ENCODE measurements at places on chromosomes 3 and 15.
A peak's percentile ranks its signal among the peaks of the same experiment; 100 is the strongest.

- DNase-seq: peak; percentile 44
Observed at GRCh38 chr3:94115482-94115881, 52.6 kb downstream of the NSUN3 start.

- no peak for DNase-seq
Observed at GRCh38 chr3:124919756-124920155, 14.8 kb downstream of the MUC13 start.

DNA sequence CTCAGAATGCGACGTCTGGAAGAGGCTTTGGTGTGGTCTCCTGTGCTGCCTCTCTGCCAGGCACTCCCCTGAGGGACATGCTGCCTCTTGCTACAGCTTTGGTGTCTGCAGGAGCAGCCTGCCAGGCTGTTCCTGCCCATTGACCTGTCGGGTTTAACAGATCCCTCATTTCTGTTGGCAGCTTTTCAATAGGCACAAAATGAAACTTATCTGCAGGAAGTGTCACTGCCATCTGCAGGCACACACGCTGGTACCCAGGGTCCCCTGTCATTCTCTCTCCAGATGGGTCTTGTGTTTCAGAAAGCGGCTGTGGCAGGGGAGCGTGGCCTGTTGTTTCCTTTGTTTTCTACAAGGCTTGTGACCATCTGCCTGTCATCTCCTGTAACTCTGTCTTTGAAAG, 328.3 kb upstream of the CHRM5 start:
- no peak for DNase-seq

DNA sequence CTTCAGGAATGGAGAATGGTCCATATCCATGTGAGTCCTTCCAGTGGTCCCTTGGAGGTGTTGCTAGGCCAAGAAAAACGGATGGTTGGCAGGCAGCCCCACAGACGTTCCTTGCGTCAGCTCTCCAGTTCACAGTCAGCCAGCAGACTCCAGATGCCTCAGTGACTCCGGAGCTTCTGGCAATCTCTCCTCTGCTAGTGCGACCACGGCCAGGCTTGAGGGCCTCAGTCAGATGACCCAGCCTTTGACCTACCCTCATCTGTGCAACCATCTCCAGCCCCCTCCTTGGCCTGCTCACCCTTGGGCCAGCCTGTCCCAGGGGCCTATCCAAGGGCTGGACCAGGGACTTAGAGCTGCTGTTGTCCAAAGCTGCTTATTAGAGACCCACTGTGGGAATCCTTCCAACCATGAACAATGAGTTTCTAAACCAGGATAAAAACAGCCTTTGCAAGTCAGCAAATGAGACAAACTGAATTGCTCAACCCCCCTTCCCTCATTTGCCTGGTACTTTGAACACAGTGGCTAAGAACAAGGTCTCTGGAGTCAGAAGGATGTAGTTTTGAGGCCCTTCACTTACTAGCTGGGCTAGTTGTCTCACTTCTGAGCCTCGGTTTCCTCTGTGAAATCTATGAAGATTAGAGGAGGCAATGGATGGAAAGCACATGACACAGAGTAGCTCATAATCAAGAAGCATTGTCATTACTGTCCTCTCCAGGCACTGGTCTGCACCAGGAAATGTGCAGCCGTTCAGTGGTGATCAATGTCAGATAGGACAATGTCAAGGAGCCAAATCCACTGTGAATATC, 44.8 kb downstream of the ANP32A start:
- DNase-seq: no peak

DNA sequence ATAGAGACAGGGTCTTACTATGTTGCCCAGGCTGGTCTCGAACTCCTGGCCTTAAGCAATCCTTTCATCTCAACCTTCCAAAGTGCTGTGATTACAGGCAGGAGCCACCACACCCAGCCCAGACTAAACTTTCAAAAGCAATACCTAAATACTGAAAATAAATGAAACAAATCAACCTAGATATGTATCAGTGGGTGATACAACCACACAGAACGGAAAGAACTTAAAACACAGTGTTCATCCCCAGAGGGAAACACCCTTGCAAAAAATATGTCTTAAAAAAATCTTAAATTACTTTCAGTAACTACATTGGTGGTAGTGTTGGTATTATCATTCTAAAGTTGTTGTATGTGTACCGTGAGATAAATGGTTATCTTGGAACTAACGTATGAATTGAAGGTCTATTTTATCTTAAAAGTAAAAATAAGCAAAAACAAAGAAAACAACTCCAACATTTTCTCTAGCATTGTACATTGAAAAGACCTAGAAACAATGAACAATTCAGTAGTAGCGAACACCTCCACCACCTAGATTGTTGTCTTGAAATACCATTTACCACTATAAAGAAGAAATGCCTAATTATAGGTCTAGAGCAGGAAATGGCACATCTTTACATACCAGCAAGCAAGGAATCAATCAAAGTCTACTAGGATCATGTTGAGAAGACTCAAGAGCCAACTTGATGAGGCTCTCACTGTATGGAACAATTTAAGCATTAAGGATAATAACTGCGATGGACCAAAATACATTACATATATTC, 24.7 kb downstream of the SLTM start:
- DNase-seq: no peak

DNA sequence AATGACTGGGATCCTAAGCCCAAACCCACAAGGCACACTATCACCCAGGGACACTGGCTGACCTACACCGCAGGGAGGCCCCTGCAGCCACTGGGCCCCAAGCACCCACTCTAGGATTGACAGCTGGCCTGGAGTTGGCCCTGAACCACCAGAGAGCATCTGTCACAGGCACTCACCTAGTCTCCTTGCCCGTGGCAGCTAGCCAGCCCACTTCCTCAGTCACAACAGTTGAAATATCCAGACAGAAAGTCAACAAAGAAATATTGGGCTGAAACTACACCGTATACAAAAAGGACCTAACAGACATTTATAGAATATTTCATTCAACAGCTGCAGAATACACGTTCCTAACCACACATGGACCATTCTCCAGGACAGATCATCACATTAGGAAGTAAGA, 5.2 kb upstream of the SPINK8 start:
- DNase-seq: no peak

GRCh38 chr15:29773816-29774215, 48.5 kb downstream of the TJP1 start:
- no peak for DNase-seq

GRCh38 chr3:67526246-67526645, 128.2 kb downstream of the SUCLG2 start:
- peak; percentile 84 for DNase-seq

GRCh38 chr15:62606376-62607113, 436.0 kb upstream of the TPM1 start:
- DNase-seq: peak; percentile 83

DNA sequence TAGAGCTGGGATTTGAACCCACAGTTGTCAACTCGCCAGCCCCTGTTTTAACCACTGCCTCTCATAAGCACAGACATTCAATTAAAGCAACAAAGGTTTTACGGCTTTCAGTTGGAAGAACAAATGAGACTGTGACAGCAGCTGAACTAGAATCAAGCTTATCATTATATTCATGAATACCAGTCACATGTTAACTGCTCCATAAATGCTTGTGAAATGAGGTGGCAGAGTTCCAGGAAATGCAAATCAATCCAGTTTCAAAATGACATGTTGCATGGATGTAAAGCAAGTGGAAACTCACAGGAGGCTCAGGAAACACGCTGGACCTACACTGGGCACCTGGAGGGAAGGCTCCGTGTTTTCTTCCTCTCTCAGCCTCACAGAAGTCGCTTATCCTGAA, 3.9 kb downstream of the GP5 start:
- DNase-seq: peak; percentile 43

DNA sequence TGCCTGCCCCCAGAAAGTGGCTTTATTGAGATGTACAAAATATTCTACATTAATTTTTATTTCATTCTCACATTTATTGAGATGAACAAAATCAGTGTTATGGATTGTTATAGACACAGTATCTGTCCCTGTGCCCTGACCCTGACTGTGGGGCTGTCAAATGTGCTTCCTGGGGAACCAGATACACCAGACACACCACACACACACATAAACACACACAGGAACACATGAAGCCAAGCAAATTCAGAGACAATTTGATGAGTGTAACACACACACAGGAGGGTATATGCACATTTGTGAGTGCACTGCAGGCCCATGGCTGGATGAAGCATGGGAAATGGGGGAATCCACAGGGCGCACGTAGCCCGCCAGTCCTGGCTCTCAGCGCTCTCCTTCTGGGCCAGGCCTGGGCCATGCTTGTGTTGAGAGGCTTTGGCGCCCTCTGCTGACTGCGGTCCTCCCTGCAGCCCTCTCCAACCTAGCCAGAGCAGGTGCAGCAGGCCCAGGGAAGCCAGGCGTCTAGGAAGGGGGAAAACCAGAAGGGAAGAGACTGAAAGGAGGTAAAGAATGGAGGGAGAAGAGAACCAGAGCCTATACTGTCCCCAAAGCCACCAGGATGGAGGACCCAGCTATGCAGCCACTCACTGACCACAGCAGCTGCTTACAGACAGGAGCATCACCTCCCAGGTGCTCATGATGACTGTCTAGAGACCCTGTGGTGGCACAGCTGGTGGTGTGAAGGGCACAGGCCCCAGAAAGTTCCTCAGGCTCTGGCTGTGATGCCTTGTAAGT, 18.0 kb upstream of the LOXL1 start:
- DNase-seq: peak; percentile 64

- no peak for DNase-seq
Observed at GRCh38 chr3:149415484-149415883, 38.0 kb upstream of the TM4SF1 start.

- DNase-seq: no peak
Observed at GRCh38 chr15:94749811-94750617, 518.7 kb downstream of the MCTP2 start.

GRCh38 chr15:48717458-48717857, 71.9 kb upstream of the FBN1 start:
- DNase-seq: no peak

DNA sequence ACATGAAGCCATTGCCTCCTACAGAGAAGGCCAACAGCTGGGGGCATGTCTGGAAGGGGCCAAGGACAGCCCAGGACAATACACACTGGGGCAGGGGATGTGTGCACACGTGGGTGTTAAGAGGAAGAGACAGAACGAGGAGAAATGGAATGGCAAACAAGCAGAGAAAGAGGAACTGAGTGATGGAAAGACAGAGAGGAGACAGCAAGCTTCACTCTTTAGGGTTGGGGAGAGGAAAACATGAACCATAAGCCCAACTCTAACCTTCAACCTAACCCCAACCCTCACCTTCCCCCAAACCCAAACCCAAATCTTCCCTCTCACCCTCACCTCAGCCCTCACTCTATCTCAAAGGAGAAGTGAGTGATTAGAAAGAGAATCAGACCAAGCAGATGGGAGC, 11.9 kb upstream of the PARL start:
- no peak for DNase-seq

DNA sequence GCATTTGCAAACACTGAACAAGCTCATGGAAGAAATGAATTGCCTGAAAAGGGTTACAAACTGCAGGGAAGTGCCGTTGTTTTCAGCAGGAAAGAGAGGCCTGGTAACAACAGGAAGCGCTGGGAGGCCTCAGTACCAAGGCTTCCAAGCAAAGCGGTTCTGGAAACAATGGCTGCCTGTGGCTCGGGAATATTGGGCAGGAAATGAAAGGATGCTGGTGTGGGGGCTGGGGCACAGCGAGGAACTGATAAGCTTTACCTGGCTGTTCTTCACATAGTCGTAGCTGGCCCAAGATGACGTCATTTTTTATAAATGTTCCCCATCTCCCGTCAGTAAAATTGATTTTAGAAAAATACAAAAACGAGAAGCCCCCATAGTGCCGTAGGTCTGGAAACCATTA, 55.9 kb downstream of the ARHGAP31 start:
- no peak for DNase-seq

DNA sequence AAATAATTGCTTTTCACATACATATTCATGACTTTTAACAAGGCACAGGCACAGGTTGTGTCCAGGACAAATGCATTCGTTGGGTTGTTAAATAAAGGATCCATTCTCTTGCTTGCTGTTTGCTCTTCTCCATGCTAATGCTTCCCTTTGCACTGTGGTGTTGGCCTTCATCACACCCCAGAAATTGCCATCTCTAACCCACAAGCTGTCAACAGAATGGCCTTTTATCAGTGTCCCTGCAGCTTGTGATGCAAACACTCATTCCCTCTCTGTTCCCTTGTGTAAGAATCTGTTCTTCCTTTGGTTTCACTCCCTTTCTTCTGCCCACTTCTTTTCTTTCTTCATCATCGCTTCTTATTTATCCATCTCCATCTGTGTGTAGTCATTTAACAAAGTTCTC, 72.2 kb downstream of the SLC7A14 start:
- DNase-seq: no peak

- DNase-seq: no peak
Observed at GRCh38 chr3:114308830-114309229, 15.0 kb downstream of the TIGIT start.

GRCh38 chr3:61986473-61986872, 386.9 kb downstream of the FEZF2 start:
- peak; percentile 58 for DNase-seq

DNA sequence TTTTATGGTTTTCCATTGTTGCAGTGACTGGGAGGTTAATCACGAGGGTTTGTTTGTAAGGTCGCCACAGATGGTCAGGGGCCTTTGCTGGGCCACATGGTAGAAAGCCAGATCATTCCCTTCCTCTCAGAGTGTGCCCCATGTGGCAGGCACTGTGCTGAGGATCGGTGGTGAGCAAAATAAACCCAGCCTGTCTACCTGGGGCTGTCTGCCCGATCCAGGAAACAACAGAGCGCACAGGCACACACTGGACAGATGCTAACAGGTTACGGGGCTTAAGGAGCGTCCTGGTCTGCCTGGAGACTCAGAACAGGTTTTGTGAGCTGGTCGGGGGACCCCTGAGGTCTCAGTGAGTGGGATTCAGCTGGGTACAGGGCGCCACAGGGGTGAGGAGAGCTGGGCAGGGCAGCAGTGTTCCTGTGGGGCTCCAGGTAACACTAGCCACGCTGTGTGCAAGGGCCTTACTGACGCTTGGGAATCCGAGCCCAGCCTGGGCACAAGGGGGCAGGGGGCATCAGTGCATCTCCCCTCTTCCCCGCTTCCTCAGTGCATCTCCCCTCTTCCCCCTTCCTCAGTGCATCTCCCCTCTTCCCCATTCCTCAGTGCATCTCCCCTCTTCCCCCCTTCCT, 136.4 kb downstream of the DNAJB8 start:
- no peak for DNase-seq
